ENCODE measurements at places on chromosomes 7 and 10. TPM values are rescaled to one million over a fixed set of nuclear protein-coding genes. Genes with fewer than 3 reads are reported as not detected.

The TRIM4 gene
- total RNA-seq = 42.5 TPM

DNA sequence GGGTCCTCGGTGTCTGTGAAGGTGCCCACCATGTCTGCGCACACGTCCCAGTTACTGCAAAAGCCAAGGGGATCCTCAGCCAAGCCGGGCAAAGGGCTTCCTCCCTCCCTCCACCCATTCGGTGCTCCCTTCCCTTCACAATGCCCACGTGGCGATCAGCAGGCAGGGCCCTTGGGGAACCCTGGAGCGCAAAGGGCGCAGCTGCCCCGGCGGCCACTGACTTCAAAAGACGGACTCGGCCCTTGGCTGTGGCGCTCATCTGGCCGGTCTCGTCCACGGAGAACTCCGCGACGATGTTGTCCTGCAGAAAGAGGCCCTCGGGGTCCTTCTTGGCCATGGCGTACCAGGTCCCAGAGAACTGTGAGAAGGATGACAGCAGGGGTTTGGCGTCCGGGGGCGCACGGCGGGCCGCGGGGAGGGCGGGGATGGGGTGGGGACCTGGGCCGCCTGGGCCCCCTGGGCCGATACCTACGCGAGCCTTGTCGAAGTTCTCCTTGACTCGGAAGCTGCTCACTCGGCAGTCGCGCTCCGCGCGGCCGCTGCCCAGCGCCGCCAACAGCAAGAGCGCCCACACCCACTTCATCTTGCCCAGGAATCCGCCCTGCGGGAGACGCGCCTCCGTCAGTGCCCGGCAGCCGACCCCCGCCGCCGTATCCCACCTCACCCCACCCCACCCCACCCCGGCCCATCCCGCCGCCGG lies 439 bp downstream of the RBP4 start:
- no peaks in the 10 kb centered on the region for H3K27me3 ChIP-seq
- no peak for DNase-seq

- no peaks in the 10 kb centered on the region for H3K4me1 ChIP-seq
- no peak for DNase-seq
- H3K27ac ChIP-seq = no peak overlapping the region
- H3K4me3 ChIP-seq = no peak overlapping the region
These were observed 237.5 kb downstream of the TNS3 start for GRCh38 chr7:47344171-47344955.

DNA sequence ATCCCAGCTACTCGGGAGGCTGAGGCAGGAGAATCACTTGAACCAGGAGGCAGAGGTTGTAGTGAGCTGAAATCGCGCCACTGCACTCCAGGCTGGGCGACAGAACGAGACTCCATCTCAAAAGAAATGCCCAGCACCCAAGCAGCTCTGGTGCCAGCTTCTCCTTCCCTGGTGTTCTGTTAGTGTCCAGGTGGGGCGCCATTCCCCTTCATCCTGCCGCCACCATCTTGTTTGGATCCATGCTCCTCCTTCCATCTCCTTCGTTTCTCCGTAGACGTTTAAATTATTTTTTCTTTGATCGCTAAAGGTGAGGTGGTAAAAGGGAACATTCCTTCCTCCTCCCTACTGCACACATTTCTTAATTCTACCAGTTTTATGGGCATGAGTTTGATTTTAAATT lies 30.3 kb downstream of the PROSER2 start:
- H3K4me3 ChIP-seq = no peak overlapping the region
- no peak overlapping the region for H3K27ac ChIP-seq
- no peaks in the 10 kb centered on the region for H3K27me3 ChIP-seq
- peaks cover 8% of the 10 kb centered on the region for H3K36me3 ChIP-seq
- H3K4me1 ChIP-seq = no peaks in the 10 kb centered on the region
- no peak for DNase-seq

The EPC1 gene
- 48.5 TPM for total RNA-seq

DNA sequence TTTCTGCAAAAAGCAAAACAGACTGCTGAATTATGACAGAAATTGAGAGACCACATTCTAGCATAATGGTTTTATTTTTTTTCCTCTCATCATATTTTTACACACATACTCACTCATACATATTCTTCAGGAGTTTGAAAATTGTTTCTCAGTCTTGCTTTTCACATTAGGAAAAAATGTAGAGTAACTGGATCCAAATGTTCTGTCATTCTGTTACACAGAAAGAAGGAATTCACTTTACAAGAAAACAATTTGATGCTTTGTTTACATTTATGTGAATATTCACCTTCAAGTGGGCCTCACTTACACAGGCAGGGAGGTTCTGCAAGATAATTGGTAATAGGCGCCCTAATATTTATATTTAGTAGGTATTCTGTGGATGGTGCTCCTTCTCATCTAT lies 82.0 kb downstream of the ARL4A start:
- no peak for DNase-seq
- H3K4me3 ChIP-seq = no peak overlapping the region
- H3K27me3 ChIP-seq = no peaks in the 10 kb centered on the region

DNA sequence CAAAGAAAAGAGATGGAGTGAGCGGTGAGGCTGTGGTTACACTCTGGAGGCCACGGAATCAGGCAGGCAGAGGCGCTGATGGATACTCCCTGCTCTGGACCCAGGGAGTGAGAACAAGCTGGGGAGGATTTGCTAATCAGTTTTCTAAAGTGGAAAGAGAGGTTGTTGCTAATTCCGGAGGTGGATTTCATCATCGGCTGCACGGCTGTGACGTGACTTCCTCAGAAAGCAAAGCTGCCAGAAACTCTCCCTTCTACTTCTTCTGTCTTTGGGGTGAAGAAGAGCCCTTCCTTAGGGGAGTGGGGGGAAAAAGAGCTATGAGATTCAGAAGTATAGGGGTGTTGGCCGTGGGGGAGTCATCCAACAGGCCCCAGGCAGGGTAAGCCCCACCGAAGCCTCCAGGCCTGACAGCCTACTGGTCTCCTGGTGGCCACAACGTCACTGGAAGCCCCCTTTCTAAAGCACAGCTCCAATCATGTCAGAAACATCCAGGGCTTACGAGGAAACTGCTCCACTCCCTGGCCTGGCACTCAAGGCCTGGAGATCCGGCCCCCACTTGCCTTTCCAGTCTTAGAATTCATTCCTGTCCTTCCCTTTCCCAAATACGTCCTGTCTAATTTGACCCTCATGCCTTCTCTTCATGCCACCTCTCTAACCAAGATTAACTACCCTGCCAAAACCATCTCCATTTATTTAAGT lies 114.5 kb downstream of the HIP1 start:
- H3K36me3 ChIP-seq = no peaks in the 10 kb centered on the region
- H3K27me3 ChIP-seq = no peaks in the 10 kb centered on the region
- H3K4me3 ChIP-seq = no peak overlapping the region
- peak overlapping the region; percentile 65 for H3K27ac ChIP-seq
- H3K4me1 ChIP-seq = peaks cover 27% of the 10 kb centered on the region

DNA sequence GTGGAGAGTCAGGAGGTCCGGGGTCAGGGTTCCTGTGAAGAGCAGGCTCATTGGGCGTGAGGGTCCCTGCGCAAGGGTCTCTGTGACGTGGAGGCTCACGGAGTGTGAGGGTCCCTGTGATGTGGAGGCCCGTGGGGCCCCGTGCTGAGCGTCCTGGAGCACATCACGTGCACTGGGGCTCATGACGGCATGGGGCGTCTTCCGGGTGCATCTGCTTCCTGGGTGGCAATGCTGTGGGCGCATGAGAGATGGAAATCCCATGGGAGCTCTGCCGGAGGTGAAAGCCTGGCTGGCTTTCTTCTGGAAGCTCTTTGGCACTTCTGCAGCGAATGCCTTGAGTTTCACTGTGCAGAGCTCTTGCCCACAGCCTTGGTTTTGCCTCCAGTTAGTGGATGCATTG lies 71.4 kb downstream of the WDR37 start:
- DNase-seq = no peak
- no peaks in the 10 kb centered on the region for H3K27me3 ChIP-seq
- H3K4me3 ChIP-seq = no peak overlapping the region
- no peaks in the 10 kb centered on the region for H3K4me1 ChIP-seq
- H3K27ac ChIP-seq = no peak overlapping the region
- H3K36me3 ChIP-seq = peaks cover 52% of the 10 kb centered on the region

- no peaks in the 10 kb centered on the region for H3K4me1 ChIP-seq
- no peak overlapping the region for H3K27ac ChIP-seq
- no peak overlapping the region for H3K4me3 ChIP-seq
- H3K27me3 ChIP-seq = no peaks in the 10 kb centered on the region
- DNase-seq = no peak
These were observed 277.7 kb downstream of the ZEB1 start for GRCh38 chr10:31596765-31597164.

- no peaks in the 10 kb centered on the region for H3K36me3 ChIP-seq
- no peak overlapping the region for H3K27ac ChIP-seq
- H3K4me1 ChIP-seq = no peaks in the 10 kb centered on the region
- H3K27me3 ChIP-seq = no peaks in the 10 kb centered on the region
These were observed 182.2 kb downstream of the HERPUD2 start for GRCh38 chr7:35512716-35513115.

DNA sequence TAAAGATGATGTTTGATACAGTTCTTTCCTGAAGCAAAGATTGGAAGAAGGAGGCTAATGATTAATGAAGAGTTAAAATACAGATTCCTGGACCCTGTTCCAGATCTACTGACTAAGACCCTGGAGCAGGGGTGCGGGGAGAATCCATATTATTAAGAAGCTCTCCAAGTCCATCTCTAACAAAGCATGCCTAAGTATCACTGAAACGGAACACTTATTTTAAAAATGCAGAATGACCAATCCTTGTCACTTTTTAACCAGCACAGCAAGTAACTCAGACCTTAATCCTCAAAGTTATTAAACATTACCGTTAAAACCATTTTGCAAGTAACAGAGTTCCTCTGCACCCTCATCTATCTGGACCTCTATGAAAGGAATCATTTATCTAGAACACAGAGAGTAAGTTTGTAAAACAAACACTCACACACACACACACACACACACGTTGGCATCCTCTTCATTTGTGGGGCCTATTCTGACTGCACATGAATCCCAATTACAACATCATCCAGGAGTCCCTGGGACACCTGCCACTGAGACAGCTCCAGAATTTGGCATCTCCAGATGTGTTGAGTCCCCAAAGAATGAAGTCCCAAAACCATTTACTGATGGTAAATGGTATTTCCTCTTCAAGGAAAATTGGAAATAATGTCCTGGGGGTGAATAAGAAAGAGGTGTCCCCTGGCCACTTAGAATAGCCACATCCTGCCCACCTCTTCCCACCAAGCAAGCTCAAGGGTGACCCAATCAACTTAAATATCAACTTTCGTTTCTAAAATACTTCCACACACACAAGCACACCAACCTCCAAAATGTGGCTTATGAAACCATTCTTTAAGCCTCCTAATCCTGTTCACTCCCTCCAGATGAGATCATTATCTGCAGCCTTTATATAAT lies 117.5 kb downstream of the PARD3 start:
- H3K27ac ChIP-seq = no peak overlapping the region
- no peak overlapping the region for H3K4me3 ChIP-seq
- peaks cover 42% of the 10 kb centered on the region for H3K4me1 ChIP-seq
- no peak for DNase-seq
- H3K27me3 ChIP-seq = no peaks in the 10 kb centered on the region
- no peaks in the 10 kb centered on the region for H3K36me3 ChIP-seq

DNA sequence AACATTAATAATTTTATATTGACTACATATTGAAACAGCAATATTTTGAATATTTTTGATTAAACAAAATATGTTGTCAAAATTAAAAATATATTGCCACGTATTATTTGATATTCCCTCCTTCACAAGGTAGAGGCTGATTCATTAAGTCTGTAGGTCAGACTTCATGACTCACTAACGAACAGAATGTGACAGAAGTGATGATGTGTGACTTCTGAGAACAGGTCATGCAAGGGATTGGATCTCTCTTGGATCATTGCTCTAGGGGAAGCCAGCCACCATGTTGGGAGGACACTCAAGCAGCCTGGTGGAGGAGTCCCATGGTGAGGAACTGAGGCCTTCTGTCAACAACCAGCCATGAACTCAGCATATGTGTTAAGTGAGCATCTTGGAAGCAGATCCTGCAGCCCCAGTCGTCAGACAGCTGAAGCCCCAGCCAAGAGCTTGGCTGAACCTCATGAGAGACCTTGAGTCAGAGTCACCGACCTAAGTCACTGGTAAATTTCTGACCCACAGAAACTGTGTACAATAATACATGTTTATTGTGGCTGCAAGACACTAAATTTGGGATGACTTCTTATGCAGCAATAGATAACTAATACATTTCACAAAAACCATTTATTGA lies 66.6 kb downstream of the HTR5A start:
- no peak for DNase-seq
- H3K27me3 ChIP-seq = no peaks in the 10 kb centered on the region
- no peak overlapping the region for H3K27ac ChIP-seq
- no peaks in the 10 kb centered on the region for H3K36me3 ChIP-seq
- no peaks in the 10 kb centered on the region for H3K4me1 ChIP-seq

GRCh38 chr10:97843281-97843671 lies 6.4 kb upstream of the GOLGA7B start:
- DNase-seq = no peak
- H3K4me1 ChIP-seq = peaks cover 10% of the 10 kb centered on the region
- H3K36me3 ChIP-seq = no peaks in the 10 kb centered on the region
- H3K4me3 ChIP-seq = no peak overlapping the region

- no peak for DNase-seq
- H3K27me3 ChIP-seq = no peaks in the 10 kb centered on the region
- no peaks in the 10 kb centered on the region for H3K4me1 ChIP-seq
- H3K36me3 ChIP-seq = no peaks in the 10 kb centered on the region
- no peak overlapping the region for H3K27ac ChIP-seq
These were observed 102.6 kb upstream of the HABP2 start for GRCh38 chr10:113450046-113450804.

The FAM24A gene
- not detected for total RNA-seq

The GLI3 gene
- 6.6 TPM for total RNA-seq

GRCh38 chr7:159033956-159034355 lies 110.7 kb downstream of the VIPR2 start:
- no peak overlapping the region for H3K27ac ChIP-seq
- no peak for DNase-seq
- H3K4me1 ChIP-seq = peaks cover 3% of the 10 kb centered on the region
- no peaks in the 10 kb centered on the region for H3K27me3 ChIP-seq

- no peak overlapping the region for H3K27ac ChIP-seq
- no peaks in the 10 kb centered on the region for H3K4me1 ChIP-seq
- no peaks in the 10 kb centered on the region for H3K27me3 ChIP-seq
- H3K4me3 ChIP-seq = no peak overlapping the region
- no peak for DNase-seq
- H3K36me3 ChIP-seq = no peaks in the 10 kb centered on the region
These were observed 264.7 kb upstream of the AKR1E2 start for GRCh38 chr10:4561296-4561695.

DNA sequence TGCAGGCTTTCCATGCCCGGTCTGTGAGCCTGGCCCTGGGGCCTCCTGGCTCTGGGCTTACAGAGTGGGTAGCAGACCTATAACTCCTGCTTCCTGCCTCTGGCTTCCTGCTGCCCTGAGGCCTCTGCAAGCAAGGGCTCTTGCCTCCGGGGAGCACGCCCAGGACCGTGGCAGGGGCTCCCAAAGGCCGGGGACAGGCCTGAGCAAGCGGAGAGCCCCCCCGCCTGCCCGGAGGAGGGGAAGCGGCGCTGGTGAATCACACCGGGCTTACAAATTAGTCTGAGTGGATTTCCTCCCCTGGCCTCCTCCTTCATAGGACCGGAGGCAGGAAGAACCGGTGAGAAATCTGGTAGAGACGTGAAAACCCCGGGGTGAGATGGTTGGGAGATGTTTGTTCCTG lies 1.5 kb upstream of the MYL10 start:
- H3K27ac ChIP-seq = no peak overlapping the region
- peaks cover 12% of the 10 kb centered on the region for H3K4me1 ChIP-seq
- no peak overlapping the region for H3K4me3 ChIP-seq
- no peaks in the 10 kb centered on the region for H3K36me3 ChIP-seq
- DNase-seq = no peak
- H3K27me3 ChIP-seq = no peaks in the 10 kb centered on the region

The C7orf33 gene
- not detected for total RNA-seq
